Stimulated activated CD8-positive, alpha-beta memory T cell treated with anti-CD3 and anti-CD28 coated beads, Interleukin-12 subunit alpha, Interleukin-12 subunit beta, amount 100 ng/mL, for 1 hour (primary cell): ENCODE measurements at places on chromosomes 16 and 17.

- no peak for DNase-seq
These were observed 5.9 kb downstream of the CLEC19A start for GRCh38 chr16:19291475-19291874.

DNA sequence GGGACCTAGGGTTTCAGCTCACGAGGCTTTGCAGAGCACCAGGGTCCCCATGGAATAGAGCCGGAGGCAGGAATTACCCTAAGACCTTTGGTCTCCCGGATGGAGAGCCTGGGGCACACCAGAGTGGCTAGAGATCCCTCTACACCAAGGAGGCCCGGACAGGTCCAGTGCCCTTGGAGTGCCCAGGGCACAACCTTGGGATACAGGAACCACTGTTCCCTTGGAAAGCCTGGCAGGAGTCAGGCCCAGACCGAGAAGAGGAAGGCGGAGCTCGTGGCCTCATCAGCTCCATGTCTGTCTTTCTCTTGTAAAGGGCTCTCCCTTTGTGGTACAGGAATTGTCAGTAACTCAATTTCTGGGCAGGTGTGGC lies 3.8 kb upstream of the DBNDD1 start:
- DNase-seq = no peak

GRCh38 chr16:21145738-21146137 lies 4.9 kb downstream of the DNAH3 start:
- no peak for DNase-seq

DNA sequence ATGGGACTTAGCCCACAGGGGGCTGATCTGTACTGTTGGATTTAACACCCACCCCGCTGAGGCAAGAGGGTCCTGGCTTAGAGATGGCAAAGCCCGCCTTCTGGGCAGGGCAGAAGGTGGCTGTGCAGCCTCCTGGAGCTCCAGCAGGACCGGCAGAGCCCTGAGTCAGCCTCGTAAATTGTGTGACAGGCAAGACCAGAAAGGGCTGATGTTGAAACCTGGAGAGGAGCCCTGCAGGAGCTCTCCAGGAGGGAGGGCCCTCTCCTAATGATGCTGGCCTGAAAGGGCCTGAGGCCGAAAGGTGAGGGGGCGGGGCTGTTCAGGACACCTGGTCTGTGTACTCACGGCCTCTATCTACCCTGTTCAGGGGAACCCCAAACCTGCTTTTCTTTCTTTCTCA lies 22.5 kb upstream of the MYO15B start:
- no peak for DNase-seq

DNA sequence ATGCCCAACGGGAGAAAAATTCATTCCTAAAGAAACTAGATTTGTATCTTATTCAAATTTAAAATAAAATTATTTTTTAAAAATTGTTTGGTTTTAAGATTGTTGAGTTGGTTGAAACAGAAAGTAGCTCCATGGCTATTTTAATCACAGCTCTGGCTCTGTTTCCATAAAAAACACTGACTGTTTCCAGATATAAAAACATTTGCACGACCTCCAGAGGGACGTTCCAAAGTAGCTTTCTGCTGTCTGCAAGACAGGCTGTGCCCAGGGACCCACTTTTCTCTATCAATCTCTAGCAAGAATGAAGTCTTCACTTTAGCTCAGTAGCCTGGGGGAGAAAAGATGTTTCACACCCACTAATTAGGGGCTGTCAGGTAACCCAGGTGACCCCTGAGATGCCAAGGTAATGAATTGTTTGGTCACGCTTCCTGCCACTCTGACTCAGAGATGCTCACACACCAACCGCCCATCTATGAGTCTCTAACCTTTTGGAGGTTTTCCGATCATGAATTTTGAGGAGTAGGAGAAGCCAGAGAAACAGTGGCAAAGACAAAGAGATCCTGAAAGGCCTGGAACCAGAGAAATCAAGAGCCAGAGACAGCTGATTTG lies 220.1 kb upstream of the SOX9 start:
- no peak for DNase-seq

DNA sequence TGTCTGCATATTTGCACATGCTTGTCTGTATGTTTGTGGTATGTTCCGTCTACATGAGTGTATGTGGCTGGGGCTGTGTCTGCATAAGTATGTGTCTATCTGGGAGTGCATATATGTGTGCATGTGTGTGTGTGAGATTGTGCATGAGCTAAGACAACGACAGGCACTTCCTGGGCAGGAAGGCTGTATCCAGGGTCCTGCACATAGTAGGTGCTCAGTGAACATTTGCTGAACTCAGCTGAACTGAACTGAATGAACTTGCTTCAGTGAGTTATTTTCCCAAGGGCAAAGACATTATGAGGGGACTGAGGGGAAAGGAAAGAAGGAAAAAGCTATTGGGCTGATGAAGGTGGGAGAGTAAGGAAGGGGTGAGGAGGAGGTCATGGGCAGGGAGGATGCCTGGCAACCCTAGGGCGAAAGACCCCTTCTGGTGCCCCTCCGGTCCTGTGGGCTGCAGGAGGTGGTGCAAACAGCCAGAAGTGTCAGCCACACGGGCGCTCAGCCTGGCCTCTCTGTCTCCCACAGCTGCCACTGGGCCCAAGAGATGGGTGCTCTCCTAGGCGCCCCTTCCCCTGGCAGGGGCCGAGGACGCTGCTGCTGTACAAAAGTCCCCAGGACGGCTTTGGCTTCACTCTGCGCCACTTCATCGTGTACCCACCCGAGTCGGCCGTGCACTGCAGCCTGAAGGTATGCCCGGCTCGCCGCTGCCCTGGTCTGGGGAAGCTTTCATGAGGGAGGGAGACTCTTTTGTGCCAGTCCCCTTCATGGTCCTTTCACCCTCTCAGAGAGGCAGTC lies 29.5 kb downstream of the ARHGAP23 start:
- no peak for DNase-seq

DNA sequence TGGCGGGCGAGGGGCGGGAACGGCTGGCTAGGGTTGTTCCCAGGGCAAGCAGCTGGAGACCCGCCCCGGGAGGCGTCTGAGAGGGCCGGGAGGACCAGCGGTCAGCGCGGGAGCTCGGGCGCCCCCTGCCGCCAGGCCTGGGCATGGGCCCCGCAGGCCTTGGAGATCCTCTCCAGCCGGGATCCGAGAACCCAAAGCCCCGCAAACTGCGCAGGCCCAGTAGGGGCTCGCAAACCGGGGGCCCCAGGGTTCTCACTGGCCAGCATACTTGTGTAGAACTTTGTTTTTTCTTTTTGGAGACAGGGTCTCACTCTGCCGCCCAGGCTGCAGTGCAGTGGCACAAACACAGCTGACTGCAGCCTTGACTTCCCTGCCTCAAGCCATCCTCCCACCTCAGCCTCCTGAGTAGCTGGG lies 20.8 kb upstream of the ZNF423 start:
- DNase-seq = no peak

- DNase-seq = no peak
These were observed 44.1 kb downstream of the COG7 start for GRCh38 chr16:23408823-23409298.

DNA sequence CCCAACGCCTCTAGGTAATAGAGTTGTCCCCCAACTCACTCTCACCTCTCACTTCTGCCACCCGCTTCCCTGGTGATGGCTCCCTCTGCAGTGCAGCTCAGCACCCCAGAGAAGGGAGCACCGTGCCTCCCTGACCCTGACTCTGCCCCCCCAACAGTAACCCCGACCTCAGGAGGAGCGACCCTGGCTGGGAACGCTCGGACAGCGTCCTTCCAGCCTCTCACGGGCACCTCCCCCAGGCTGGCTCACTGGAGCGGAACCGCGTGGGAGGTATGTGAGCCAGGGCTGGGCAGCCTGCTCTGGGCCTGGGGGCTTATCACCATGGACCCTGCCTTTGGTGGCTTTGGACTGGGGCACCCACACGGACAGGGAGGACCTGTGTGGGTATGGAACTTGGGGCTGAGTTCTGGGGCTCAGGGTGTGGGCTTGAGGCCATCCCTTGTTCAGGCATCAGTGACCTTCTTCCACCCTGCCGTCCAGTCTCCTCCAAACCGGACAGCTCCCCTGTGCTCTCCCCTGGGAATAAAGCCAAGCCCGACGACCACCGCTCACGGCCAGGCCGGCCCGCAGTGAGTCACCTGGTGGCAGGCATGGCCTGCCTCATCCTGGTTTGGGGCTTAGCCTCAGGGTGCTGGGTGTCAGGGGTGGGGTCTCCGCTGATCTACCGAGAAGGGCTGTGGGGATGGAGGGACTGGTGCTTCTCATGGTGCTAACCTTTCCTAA lies 6.7 kb upstream of the C17orf107 start:
- no peak for DNase-seq

- no peak for DNase-seq
These were observed 5.1 kb upstream of the SUZ12 start for GRCh38 chr17:31931756-31932155.

DNA sequence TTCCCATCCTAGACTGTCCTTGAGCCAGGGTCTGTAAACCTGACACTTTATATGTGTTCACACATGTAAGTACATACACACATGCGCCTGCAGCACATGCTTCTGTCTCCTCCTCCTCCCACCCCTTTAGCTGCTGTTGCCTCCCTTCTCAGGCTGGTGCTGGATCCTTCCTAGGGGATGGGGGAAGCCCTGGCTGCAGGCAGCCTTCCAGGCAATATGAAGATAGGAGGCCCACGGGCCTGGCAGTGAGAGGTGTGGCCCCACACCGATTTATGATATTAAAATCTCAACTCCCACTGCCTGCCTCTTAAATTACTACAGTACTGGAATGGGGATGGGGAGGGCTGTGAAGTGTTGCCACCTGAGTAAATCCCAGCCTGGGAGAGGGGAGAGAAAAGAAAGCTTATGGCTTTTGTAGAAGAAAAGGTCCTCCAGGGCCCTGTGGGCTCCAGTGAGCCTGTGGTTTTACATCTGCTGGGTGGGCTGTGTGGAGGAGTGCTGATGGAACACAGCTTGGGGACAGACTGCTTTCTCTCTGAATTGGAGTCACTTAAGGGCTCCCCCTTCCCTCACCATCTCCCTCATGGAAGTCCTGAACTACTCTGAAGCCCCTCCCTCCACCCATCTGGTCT lies 990 bp upstream of the WNK4 start:
- DNase-seq = no peak

DNA sequence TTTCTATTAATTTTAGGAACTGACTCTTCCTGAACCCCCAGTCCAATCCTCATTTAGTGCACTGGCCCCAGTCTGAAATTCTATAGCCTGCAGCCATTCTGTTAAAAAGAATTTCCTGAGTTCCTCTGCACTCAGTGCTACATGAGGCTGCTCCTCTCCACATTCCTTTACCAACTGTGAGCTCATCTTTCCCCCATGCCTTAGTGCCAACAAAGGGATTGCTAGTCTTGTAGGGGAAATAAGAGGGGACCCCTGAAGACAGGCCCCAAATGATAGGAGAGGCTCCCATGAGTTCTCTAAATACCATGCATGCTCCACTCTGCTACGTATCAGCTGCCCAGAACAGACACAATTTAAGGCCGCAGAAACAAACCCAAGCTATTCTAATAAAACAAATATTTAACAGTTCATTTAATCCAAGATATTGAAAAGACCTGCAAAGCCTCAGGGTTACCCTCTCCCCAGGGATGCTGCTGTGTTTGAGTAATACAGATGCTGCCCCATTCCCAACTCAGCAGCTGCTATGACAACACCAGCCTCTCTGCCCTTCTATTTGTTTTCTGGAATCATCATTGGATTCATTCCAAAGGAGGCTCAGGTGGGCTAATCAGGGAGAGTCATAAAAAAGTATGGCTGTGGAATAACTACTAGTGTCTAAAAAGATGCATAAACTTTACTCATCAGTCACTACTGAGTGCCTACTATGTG lies 228.5 kb downstream of the TOX3 start:
- no peak for DNase-seq

DNA sequence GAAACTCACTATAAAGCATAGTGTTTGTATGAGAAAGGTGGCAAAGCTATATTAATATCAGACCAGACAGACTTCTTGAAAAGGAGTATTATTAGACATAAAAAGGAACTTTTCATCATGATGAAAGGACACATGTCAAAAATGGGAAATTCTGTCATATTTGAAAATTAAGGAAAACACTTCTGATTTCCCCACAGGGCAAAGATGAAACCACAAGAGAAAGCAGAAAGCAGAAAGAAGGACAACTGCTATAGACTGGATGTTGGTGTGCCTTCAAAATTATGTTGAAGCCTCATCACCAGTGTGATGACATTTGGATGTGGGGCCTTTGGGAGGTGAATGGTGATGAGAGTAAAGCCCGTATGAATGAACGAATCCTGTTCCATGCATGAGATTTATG lies 193.0 kb downstream of the STX8 start:
- no peak for DNase-seq

DNA sequence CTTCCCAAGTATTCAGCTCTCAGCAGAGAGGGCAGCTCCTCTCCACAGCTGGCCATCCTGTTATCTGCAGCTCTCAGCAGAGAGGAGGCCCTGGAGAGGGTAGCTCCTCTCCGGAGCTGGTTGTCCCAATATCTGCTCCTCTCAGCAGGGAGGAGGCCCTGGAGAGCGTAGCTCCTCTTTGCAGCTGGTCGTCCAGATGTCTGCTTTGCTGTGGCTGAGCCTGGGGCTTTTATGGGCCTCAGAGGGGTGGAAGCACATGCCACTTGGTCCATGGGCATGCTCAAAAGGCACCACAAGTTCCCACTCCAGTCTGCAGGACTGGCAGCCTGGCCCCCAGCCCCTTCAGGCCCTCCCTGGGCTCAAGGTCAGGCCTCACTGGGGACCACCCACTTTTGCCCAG lies 314.3 kb downstream of the KCNJ2 start:
- DNase-seq = no peak

GRCh38 chr17:7834957-7835813 lies 1.2 kb downstream of the KDM6B start:
- DNase-seq = peak; percentile 73

DNA sequence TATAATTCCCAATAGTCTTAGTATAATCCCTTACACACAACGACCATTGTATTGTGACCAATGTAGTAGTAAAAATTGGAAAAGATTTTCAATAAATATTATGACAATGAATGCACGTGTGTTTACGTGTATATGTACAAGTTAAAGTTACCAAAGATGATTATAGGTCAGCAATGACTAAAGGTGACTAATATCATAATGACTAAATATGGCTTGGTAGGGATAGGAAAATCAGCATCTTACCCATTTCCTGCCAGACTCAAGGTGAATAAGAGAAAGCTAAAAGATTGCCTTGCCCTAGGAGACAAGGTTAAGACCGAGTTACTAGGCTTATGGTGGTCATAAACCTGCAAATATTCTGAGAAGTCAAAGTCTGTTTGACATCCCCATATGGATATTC lies 34.4 kb downstream of the CPD start:
- DNase-seq = no peak
